ENCODE measurements at places on chromosomes 4 and X. TPM values are rescaled to one million over a fixed set of nuclear protein-coding genes. Genes with fewer than 3 reads are reported as not detected.

DNA sequence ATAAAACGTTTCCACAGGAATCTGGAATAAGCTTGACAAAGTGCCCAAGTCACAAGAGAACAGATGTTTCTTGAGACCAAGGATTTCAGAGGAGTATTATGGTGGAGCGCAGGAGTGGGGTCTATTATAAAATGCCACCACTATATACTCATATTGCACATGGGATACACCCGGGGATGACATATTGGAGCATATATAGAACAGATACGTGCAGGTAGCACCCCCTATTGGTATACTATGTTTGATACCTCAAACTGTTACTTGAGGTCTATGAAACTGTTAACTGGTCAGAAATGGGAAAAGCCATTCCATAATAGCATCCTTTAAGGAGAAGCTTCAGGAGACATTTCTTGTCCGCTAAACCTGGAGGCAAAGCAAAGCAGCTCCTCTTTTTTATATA lies 86.0 kb downstream of the PCYT1B start:
- no peak overlapping the region for H3K27ac ChIP-seq
- no peaks in the 10 kb centered on the region for H3K4me1 ChIP-seq
- no peak for DNase-seq
- no peaks in the 10 kb centered on the region for H3K36me3 ChIP-seq

DNA sequence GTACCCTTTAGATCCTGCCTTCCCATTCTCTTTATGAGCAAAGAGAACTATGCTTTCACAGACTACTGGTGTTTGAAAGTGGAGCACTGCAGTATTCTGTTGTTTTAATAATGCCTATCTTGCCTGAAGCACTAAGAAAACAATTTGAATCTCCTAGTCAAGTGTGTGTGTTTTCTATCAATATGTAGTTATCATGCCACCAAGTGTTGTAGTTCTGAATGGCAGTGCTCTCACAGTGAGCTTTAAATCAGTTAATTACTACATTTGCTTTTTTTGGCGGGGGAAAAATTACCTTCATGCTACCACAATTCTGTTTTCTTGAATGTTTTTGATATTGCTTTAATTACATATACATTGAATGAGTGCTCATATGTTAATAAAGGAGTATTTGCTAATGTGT lies 143.6 kb upstream of the FAM47A start:
- H3K27ac ChIP-seq = no peak overlapping the region
- H3K4me3 ChIP-seq = no peak overlapping the region
- no peaks in the 10 kb centered on the region for H3K36me3 ChIP-seq

- H3K27ac ChIP-seq = no peak overlapping the region
- no peak for DNase-seq
- H3K36me3 ChIP-seq = no peaks in the 10 kb centered on the region
- H3K4me3 ChIP-seq = no peak overlapping the region
Measured at GRCh38 chrX:132486599-132487178, 2.1 kb downstream of the MBNL3 start.

- no peak for DNase-seq
- H3K27ac ChIP-seq = no peak overlapping the region
- peaks cover 9% of the 10 kb centered on the region for H3K4me1 ChIP-seq
Measured at GRCh38 chr4:76597423-76597979, 162.5 kb downstream of the SHROOM3 start.

DNA sequence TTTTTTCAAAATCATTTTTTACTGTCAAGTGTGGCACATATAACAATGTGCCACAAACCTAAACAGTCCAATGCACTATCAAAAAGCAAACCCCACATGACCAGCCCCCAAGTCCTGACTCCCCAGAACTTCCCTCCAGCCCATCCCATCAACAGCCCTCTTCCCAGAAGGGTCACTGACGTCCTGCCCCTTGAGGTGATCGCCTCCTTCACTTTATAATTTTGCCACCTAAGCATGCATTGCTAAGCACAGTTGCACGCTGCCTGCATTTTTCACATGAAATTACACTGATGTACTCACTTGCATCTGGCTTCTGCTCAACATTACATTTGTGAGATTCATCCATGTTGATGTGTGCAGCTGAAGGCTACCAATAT lies 42.5 kb downstream of the HTRA3 start:
- no peak for DNase-seq
- H3K27me3 ChIP-seq = no peaks in the 10 kb centered on the region
- no peak overlapping the region for H3K4me3 ChIP-seq

DNA sequence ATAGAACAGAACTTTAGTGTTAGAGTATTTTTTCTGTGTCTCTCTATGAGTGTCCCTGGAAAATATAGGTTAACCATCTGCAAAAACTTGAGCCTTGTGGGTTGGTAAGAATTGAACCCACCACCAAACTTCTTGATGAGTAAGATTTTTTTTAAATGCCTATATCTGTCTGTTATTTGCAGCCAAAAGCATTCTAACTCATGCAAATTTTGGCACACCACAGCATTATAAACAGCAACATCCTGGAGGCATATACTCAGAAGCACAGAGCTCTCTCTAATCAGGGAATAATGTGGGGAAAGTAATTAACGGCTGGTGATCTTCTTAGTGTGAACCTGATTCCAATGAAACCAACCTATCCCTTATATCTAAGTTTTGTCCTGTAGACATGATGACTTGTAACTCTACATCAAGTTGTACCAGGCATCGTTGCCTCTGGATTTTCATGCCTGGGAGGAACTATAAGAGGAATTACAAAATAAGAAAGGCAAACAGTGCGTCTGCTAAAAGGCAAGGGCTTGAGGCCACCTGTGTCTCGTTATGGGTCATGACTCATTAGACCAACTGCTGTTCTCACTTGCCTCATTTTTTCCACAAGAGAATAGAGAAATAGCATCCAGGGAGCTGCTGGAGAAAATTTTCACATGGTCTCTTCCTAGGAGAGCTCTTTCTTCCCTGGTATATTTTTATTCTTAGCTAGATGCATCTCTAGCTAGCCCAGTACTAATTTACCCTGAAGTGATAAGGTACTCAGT lies 202.4 kb downstream of the CHIC2 start:
- no peak overlapping the region for H3K4me3 ChIP-seq
- H3K27ac ChIP-seq = peak overlapping the region; percentile 19
- no peaks in the 10 kb centered on the region for H3K27me3 ChIP-seq
- DNase-seq = no peak
- no peaks in the 10 kb centered on the region for H3K36me3 ChIP-seq

GRCh38 chrX:120672841-120673530 lies 43.1 kb upstream of the C1GALT1C1 start:
- no peak overlapping the region for H3K27ac ChIP-seq
- no peaks in the 10 kb centered on the region for H3K27me3 ChIP-seq
- H3K36me3 ChIP-seq = no peaks in the 10 kb centered on the region
- H3K4me1 ChIP-seq = no peaks in the 10 kb centered on the region
- H3K4me3 ChIP-seq = no peak overlapping the region
- DNase-seq = no peak

- H3K36me3 ChIP-seq = no peaks in the 10 kb centered on the region
- H3K27ac ChIP-seq = peak overlapping the region; percentile 28
- H3K4me3 ChIP-seq = peak overlapping the region; percentile 55
- DNase-seq = no peak
- peaks cover 29% of the 10 kb centered on the region for H3K4me1 ChIP-seq
Measured at GRCh38 chr4:108172753-108173598, 4.2 kb upstream of the LEF1 start.

GRCh38 chrX:12372111-12372510 lies 233.8 kb downstream of the FRMPD4 start:
- H3K27ac ChIP-seq = no peak overlapping the region
- H3K4me3 ChIP-seq = no peak overlapping the region
- H3K4me1 ChIP-seq = no peaks in the 10 kb centered on the region
- no peaks in the 10 kb centered on the region for H3K36me3 ChIP-seq

Gene KLHL34
- 0.33 TPM for total RNA-seq

Gene GPR34
- total RNA-seq = 6.0 TPM

Gene NOX1
- not detected for total RNA-seq

Gene CA5B
- 8.2 TPM for total RNA-seq

Measured in esophagus muscularis mucosa (tissue), 4 donors.